CD4-positive, CD25-positive, alpha-beta regulatory T cell (primary cell): ENCODE measurements at places on chromosomes 16 and 17. TPM values are rescaled to one million over a fixed set of nuclear protein-coding genes. Genes with fewer than 3 reads are reported as not detected.

GRCh38 chr17:68148936-68149335 is 98.9 kb upstream of the AMZ2 start:
- H3K27ac ChIP-seq = no peak overlapping the region
- no peaks in the 10 kb centered on the region for H3K36me3 ChIP-seq

GRCh38 chr16:19138601-19139000 is 24.8 kb downstream of the ITPRIPL2 start:
- H3K27ac ChIP-seq = no peak overlapping the region
- no peak for DNase-seq
- H3K4me1 ChIP-seq = no peaks in the 10 kb centered on the region
- no peaks in the 10 kb centered on the region for H3K36me3 ChIP-seq
- no peaks in the 10 kb centered on the region for H3K27me3 ChIP-seq

- H3K27me3 ChIP-seq = peaks cover 3% of the 10 kb centered on the region
- no peak overlapping the region for H3K4me3 ChIP-seq
- peaks cover 7% of the 10 kb centered on the region for H3K4me1 ChIP-seq
- H3K36me3 ChIP-seq = no peaks in the 10 kb centered on the region
- no peak overlapping the region for H3K27ac ChIP-seq
Measured at GRCh38 chr17:44913676-44914075, 1.6 kb downstream of the GFAP start.

- DNase-seq = no peak
- H3K4me1 ChIP-seq = no peaks in the 10 kb centered on the region
- no peak overlapping the region for H3K27ac ChIP-seq
- H3K36me3 ChIP-seq = no peaks in the 10 kb centered on the region
Measured at GRCh38 chr16:83238949-83239691, 568.7 kb upstream of the HSBP1 start.

GRCh38 chr16:10090816-10091215 is 91.4 kb downstream of the GRIN2A start:
- H3K4me3 ChIP-seq = no peak overlapping the region
- no peak overlapping the region for H3K27ac ChIP-seq
- no peaks in the 10 kb centered on the region for H3K27me3 ChIP-seq
- H3K4me1 ChIP-seq = no peaks in the 10 kb centered on the region
- no peaks in the 10 kb centered on the region for H3K36me3 ChIP-seq

C16orf89 gene
- not detected for total RNA-seq

BRIP1 gene
- total RNA-seq = 3.0 TPM

COQ9 gene
- total RNA-seq = 18.5 TPM

SBK1 gene
- 20.2 TPM for total RNA-seq

GRAP gene
- 34.5 TPM for total RNA-seq

VMO1 gene
- not detected for total RNA-seq

KRTAP4-8 gene
- not detected for total RNA-seq

ECI1 gene
- 23.4 TPM for total RNA-seq
